Erythroblast (primary cell): ENCODE measurements at places on chromosomes 7 and 10.

DNA sequence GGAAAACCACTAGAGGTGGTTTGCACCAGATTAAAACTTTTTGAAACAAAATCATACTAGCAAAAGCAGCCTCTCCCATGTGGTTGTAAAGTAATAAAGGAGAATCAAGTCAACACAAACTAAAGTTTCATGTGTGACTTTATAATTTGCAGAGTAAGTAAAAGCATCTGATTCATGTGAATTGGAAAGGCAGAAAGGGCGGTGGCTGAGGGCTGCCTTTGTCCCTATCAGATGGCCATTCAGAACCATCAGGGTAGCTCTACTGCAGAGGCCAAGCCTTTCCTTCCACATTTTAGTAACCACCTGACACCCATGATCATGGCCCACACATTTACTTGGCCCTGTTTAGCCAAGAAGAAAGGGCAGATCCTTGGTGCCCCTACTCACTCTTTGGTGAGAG lies 15.7 kb downstream of the WNT16 start:
- DNase-seq: no peak

- no peak for DNase-seq
Measured at GRCh38 chr10:132575320-132576201, 38.0 kb downstream of the INPP5A start.

GRCh38 chr10:1657479-1657878 lies 79.8 kb downstream of the ADARB2 start:
- no peak for DNase-seq

GRCh38 chr7:15963206-15963605 lies 276.7 kb upstream of the MEOX2 start:
- no peak for DNase-seq

DNA sequence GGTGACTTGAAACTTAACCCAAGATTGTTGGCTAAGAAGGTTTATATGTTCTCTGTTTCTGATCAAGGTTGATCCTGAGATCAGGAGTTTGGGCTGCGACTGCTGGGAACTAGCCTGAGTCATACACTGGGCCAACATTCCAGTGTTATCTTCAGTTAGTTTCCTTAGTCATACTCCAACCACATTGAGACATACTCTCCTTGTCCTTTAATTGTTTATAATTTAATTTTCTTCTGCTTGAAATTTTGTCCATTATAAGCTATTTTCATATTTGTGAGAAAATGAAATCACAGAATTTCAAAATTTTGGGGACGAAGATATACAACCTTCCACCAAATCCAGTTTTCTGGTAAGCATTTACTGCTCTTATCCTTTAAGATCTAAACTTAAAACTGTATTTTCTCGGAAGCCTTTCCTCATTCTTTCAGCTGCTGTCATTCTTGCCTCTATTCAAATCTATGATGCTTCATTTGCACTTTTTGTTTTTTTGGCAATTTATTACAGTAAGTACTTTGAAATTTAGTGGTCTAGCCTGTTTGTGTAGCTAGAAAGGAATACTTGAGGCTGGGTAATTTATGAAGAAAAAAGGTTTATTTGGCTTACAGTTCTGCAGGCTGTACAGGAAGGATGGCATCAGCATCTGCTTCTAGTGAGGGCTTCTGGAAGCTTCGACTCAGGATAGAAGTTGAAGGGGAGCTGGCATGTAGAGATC lies 63.4 kb upstream of the POT1 start:
- no peak for DNase-seq

DNA sequence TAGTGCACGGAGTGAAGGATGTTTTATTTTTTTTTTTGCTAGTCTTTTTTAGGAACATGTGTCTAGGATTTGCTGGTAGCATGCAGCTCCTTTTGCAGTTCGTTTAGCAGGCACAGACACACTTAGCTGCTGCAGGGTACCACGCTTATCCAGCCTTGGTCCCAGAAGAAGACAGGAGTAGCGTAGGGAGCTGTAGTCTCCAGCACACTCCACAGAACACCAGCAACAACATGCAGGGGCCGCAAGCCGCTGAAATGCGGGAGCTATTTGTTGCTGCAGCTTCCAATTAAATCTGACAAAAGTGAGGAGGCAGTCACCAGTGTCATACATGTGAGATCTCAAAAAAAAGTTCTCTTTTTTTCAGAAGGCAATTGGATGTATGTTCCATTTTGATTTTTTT lies 486.2 kb upstream of the KLF6 start:
- DNase-seq: no peak

DNA sequence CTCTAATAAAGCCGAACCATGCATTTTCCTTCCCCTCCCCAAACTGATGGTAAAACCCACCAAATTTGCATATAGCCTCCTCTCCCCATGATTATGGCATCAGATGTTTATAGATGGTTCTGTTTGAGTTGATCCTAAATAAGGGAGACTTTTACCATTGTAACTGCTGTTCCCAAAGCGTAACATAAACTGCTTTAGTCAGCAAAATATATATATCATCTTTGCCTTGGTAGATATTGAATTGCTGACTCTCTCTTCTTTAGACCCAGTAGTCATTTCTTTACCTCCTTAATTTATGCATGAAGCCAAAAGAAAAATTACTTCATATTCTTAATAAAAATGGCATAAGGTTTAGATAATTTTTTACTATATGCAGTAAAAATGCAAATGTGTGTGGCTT lies 86.2 kb upstream of the LRGUK start:
- no peak for DNase-seq

DNA sequence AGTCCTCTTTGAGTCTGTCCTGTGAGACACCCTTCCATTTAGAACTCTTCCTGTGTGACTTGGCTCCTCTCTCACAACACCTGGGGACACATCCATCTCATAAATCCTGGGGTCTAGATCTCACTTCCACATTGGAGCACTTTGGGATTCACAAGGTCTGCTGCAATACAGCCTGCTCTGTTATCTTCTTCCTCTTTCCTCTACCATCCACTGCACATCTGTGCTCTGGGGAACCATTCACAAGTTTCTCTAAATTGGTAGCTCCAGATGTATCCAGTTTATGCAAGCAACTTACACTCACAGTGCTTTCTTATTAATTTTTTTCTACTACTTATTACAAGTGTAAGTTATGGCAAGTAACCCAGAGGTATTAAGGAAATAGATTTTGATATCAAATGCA lies 5.5 kb upstream of the FIGNL1 start:
- no peak for DNase-seq

DNA sequence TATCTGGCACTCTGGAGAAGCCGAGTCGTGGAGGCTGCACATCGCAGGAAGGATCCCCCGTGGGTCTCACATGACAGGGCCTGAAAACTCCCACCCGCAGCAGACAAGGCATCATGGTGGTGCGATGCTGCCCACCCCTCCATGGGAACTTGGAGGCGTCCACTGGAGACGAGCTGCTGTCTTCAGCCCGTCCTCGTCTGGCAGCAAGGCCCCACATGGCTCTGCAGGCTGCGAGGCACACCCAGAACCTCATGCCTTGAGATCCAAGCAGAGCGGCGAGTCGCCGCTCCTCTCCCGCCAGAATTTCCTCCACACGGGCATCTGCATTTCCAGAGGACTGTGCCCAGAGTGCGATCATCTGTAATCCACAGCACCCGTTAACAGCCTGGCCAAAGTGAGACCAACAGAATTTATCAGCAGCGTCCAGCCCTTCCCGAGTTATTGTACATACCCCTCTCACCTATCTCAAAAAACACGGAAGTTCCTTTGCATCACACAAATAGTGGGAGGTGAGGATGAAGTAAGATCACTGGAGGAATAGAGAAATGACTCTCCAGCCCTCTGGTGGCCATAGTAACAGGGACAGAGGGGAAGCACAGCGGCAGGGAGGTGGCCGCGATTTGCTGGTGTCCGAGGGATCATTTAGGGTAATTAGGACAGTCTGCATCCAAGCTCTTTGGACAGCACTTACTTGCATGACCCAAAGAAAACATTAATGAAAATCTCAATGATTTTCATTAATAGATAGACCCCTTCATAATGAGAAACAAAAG lies 292.4 kb downstream of the USP6NL start:
- DNase-seq: no peak

GRCh38 chr10:98351831-98352402 lies 63.1 kb downstream of the PYROXD2 start:
- no peak for DNase-seq

DNA sequence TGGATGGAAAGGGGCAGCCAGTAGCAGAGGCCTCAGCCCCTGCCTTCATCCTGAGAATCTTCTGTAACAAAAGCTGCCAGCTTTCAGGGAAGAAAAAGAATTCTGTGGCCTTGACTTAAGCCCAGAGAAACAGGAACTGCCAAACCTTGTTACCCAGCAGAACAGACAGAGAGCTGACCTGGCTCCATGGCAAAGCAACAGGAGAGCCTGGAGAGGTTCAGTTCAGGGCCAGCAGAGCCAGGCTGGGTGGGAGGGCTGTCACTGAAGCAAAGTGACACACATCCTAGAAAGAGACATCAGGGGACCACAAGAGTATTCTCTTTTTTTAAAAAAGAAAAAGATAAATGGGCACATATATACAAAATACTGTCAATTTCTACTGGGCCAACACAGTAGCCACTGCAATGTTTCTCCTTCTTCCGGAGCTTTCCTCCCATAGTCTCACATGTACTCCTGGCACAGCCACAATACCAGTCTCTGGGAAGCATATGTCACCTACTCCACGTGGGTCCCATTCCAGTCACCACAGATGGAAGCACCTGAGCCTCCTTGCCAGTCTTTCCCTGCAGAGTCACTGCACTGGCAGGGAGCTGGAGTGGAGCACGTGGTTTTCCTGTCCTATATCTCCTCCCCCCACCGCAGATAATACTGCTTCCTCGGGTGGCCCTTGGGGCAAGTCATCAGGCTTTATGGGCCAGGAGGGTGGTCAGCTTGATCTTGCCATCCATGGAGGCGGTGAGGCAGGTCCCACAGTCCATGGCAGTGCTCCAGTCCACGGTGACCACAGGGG lies 15.2 kb upstream of the CYREN start:
- DNase-seq: no peak

DNA sequence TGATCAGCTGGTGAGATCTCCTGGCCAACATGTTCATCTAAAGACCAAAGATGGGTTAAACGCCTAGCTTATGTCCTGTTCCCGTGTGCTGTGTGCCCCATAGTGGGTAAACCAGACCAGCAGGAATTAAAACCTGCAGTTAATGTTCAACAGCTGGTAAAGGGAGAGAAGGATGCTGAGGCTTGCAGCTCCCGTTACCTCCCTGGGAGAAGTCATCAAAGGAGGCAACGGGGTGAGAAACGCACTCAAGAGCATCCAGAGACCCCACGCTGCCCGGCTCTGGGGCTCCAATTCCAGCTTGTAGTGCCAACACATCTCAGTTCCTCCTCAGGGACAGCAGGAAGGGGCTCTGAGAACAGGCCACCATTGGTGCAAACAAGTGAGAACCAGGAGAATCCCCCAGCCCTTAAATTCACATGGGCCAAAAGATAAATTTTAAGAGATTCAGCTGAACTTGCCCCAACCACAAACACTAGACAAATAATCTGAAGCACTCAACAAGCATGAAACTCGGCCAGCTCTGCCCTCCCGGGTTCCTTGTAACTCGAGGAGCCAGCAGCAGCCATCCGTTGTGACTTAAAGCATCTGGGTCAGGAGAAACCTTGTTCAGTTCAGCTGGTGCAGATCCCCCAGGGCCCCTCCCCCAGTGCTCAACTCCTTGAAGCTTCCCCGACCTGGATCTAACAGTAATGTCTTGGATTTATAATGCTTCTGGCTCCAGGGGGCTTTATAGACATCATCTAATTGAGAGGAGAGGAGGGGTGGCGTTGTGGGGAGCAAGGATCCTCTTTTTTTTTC lies 29.4 kb downstream of the FAM241B start:
- no peak for DNase-seq

- DNase-seq: no peak
Measured at GRCh38 chr7:2908103-2908683, 64.1 kb upstream of the GNA12 start.

DNA sequence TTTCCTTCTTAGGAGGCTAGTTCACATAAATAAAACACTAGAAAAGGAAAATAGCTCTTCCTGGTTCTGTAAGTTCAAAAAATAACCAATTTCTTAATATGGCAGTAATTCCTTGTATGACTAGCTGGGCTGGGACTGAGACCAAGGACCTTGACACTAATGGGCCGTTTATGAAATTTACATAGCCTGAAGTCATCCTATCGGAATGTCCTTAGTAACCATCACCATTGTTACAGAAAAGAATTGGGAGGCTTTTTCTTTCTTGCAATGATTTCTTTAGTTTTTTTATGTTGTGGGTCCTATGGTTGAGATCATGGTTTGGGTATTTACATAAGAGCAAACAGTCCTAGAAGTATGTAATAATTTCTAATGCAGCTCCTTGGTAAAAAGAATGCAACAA lies 87.1 kb upstream of the HDAC9 start:
- no peak for DNase-seq

DNA sequence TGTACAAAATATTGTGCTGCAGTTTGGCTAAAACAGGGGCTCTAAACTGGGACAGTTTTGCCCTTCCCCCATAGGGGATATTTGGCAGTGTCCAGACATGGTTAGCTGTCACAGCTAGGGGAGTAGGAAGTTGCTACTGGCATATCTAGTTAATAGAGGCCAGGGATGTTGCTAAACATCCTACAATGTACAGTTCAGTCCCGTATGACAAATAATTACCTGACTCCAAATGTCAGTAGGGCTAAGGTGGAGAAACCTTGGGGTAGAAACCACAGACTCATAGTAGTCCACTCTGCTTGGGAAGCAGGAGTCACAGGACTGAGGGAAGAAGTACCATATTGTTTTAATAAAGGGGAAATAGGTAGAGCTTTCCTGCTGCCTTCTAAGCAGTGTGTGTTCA lies 39.8 kb downstream of the WBP1L start:
- DNase-seq: no peak

DNA sequence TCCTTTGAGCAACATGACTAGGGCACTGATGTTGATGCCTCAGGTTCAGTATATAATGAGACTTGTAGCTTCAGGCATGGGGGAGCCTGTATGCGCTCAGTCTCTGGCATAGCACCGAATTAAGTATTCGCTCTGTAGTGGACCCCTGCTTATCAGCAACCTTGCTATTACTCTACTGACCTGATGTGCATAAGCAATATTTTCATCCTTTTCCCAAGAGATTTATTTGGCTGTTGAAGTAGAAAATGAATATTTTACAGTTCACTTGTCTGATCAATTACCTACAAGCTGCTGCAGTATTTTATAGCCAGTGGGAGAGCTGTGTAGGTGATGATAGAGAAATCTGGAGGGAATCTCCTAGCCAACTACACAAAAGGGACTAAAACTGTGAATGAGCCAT lies 781.6 kb upstream of the PHF14 start:
- DNase-seq: no peak

GRCh38 chr10:110534571-110534970 lies 32.9 kb upstream of the SMC3 start:
- DNase-seq: no peak

- DNase-seq: no peak
Measured at GRCh38 chr10:113742466-113742865, 9.0 kb upstream of the PLEKHS1 start.

- DNase-seq: no peak
Measured at GRCh38 chr7:28052933-28053332, 127.7 kb downstream of the JAZF1 start.
